ENCODE measurements at places on chromosomes 7 and 10.

GRCh38 chr10:97623277-97623676, 10.0 kb downstream of the MORN4 start:
- DNase-seq, result no peak

DNA sequence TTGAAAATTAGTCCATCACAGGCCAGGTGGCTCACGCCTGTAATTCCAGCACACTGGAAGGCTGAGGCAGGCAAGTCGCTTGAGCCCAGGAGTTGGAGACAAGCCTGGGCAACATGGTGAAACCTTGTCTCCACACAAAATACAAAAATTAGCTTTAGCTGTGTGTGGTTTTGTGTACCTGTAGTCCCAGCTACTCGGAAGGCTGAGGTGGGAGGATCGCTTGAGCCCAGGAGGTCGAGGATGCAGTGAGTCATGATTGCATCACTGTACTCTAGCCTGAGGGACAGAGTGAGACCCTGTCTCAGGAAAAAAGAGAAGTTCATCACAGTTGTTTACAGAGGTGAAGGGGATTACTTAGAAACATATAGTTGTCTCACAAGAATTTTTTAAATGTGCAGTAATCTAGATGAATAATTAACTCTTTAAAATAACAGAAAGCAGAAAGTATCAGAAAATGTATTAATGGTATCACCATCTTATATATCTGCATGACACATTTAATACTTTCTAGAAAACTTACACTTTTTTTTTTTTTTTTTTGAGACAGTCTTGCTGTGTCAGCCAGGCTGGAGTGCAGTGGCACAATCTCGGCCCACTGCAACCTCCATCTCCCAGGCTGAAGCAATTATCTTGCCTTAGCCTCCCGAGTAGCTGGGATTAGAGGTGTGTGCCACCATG, 8.9 kb downstream of the LCOR start:
- no peak for DNase-seq

GRCh38 chr10:92506336-92506735, 67.6 kb downstream of the IDE start:
- no peak for DNase-seq

- DNase-seq, result no peak
Measured at GRCh38 chr10:19921300-19922140, 105.3 kb downstream of the PLXDC2 start.

- no peak for DNase-seq
Measured at GRCh38 chr7:109284943-109285342, 715.3 kb downstream of the DNAJB9 start.

- no peak for DNase-seq
Measured at GRCh38 chr7:92824901-92825480, 11.4 kb downstream of the CDK6 start.

DNA sequence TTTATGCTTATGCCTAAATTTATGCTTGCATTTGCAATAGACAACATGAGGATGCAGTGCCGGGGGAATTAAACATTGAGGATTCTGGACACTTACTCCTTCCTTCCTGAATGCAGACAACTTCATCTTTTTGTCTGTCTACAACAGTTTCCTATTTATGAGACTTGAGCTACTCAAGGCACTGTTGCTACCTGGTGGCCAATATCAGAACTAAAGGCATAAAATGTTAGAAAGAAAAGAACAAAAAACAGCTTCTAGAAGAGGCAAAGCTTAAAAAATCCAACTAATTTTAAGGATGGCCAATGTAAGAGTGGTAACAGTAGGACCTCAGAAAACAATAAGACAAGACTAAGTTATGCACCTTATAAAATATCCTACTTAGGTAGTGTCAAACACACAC, 144.5 kb upstream of the PTN start:
- DNase-seq, result no peak

DNA sequence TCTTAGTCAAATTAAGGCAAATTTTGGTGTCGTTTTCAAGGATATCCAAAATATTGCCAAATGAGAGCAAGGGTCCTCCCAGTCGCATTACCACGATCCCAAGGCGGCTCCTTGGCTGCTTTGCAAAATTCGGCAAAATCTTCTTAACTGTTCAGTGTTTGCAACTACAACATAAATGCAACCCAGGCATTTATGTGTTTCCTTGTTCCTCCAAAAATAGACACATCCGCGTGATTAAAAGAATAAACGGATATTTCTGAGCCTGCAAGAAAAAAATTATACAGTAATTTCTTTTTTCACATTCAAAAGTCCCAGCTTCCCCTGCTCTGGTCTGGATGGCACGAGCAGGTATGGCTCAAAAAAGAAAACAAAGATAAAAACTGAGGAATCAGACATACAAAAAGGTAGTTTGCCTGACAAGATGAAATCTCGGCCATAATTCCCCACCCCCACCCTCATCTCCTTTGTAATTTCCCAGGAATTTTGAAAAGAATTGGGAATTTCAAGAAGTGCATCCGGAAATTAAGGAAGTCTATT, 6.0 kb downstream of the SKIDA1 start:
- no peak for DNase-seq

DNA sequence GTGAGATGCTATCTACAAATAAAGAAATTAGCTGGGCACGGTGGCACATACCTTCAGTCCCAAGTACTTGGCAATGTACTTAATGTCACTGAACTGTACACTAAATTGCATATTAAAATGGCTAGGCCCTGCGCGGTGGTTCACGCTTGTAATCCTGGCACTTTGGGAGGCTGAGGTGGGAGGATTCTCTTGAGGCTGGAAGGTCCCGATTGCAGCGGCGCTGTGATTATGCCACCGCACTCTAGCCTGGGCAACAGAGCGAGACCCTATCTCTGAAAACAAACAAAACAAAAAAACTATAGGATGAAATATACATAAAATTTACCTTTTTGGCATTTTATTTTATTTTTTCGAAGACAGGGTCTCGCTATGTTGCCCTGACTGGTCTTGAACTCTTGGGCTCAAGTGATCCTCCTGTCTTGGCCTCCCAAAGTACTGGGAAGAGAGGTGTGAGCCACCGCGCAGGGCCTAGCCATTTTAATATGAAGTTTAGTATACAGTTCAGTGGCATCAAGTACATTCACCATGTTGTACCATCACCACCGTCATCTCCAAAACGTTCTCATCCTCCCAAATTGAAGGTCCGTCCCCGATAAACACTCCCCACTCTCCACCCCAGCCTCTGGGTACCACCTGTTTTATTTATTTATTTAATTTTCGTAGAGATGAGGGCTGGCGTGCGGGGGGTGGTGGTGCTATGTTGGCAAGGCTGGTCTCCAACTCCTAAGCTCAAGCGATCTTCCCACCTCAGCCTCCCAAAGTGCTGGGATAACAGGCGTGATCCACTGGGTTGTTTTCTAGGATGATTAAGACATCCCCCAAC, 1.3 kb upstream of the EIF3B start:
- DNase-seq, result no peak

- DNase-seq, result peak; percentile 57
Measured at GRCh38 chr7:30755384-30756154, 3.6 kb downstream of the INMT start.

- no peak for DNase-seq
Measured at GRCh38 chr7:69843653-69844052, 245.4 kb downstream of the AUTS2 start.

GRCh38 chr10:127148066-127148932, 48.1 kb downstream of the INSYN2A start:
- no peak for DNase-seq

DNA sequence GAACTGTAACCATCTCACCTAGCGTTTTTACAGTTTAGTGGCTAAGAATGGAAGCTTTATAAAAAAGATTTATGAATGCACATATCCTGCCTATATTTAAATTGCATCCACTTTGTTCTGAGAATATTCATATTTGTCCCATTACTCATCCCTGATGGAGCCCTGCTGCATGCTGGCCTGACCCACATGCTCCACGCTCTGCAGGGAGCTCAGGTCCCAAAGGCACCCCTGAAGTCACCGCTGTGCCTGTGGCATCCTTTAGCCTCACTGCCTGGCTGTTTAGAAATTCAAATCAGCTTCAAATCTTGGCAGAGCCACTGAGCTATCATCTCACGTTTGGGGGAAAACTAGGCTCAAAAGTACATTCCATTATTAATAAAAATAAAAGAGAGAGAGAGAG, 24.4 kb downstream of the C10orf90 start:
- no peak for DNase-seq

DNA sequence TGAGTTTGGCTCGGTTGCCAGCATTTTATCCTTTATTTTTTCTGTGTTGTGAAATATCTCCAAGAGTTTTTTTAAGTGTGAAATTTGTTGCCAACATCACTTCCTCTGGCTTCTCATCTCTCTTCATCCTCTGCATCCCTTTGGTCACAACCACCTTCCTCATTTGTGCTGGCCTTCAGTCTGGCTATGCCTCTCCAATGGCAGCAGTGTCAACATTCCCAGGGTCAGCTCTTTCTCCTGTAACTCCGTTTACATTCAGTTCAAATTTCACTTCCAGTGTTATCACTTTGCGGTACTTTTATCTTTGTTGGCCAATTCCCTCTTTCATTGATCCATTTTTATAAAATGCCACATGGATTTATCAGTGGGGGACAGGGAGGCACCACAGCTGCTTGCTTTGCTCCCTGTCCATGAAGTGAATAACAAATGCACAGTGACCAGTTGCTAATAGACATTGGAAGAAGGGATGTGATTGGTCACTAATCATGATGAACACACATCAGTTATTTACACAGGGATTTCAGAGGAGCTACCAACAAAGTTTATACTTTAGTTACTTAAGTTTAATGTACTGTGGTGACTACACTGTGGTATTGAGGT, 311.4 kb upstream of the LRGUK start:
- no peak for DNase-seq

GRCh38 chr7:119936836-119937235, 336.1 kb upstream of the KCND2 start:
- DNase-seq, result no peak

GRCh38 chr7:131370523-131370968, 42.9 kb downstream of the MKLN1 start:
- DNase-seq, result no peak

GRCh38 chr10:48439581-48440041, 133.1 kb downstream of the MAPK8 start:
- DNase-seq, result no peak

All from tibial artery (tissue), 4 donors.